ENCODE measurements at places on chromosomes 1 and 21. TPM values are rescaled to one million over a fixed set of nuclear protein-coding genes. Genes with fewer than 3 reads are reported as not detected.

- no peak for DNase-seq
These were observed 48.4 kb upstream of the COA6 start for GRCh38 chr1:234324821-234325220.

LGR6 gene
- 0.78 TPM for total RNA-seq

GRCh38 chr1:111214884-111215283 is 12.6 kb upstream of the CHI3L2 start:
- no peak for DNase-seq

DNA sequence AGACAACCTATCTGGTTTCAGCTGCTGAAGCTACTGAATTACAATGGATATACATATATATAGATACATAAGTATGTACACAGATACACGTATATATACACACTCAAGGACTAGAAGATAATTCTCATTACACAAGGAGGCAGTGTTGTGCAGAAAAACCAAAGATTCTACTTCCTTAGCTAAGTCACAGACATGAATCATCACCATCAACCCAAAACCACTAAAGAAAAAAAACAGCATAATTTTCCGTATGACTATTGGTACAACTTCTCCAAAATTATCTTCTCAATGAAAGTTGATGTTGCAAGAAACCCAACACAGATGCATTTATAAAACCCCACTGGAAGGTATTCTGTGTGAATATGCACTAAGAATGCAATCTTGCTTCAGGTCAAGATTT is 36.8 kb upstream of the RPF1 start:
- peak; percentile 68 for DNase-seq

GRCh38 chr1:61572046-61572445 is 152.9 kb downstream of the TM2D1 start:
- no peak for DNase-seq

GRCh38 chr1:23799570-23800399 is 769 bp downstream of the GALE start:
- peak; percentile 65 for DNase-seq

GRCh38 chr1:24970926-24971875 is 41.1 kb upstream of the RUNX3 start:
- no peak for DNase-seq

DNA sequence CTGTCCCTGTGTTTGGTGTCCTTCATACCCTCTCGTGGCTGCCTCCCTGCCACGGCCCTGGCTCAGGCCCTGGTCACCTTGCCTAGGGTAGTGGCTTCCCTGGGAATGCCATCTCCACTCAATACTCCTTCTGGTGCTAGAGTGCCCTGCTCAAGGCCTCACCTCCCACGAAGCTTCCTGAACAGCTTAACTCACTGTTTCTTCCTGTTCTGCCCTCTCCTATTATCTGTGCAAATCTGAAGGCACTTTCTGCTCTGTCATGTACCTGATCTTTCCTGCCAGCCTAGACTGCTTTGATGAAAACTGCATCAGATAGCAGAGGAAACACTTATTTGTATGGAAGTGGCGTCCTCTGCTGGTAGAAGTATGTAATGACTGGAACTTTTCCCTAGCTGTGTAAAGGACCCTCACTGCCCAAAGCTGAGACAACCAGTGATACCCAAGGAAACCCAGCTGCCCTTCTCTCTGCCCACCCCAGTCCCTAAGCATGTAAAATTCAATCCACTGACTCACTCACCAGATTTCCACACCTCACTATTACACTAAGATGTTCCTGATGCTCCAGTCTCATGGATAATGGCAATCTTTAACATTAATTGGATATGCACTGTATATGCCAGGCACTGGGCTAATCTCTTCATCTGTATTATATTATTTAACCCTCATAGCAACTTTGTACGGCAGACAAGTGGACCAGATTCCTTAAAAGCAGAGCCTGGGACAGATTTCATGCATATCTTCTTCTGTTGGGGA is 36.2 kb upstream of the BTG2 start:
- DNase-seq, result no peak

DNA sequence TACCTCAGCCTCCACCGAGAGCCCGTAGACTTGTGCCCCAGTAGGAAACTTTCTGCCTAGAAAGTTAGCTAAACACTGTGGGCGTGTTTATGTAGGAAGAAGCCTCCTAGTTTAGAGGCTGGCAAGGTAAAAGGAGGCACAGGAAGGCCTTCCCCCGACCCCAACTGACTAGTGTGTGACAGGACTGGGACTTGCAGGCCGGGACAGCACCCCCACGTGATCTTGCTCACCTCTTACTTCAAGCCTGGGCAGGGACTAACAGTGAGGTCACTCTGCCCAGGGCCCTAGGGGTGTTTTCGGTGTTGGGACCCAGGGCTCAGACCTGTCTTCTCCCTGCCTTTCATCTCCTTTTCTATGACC is 392 bp upstream of the TAGLN2 start:
- peak; percentile 92 for DNase-seq

SLFNL1 gene
- 0.03 TPM for total RNA-seq

GUCA2A gene
- total RNA-seq, result not detected

DNA sequence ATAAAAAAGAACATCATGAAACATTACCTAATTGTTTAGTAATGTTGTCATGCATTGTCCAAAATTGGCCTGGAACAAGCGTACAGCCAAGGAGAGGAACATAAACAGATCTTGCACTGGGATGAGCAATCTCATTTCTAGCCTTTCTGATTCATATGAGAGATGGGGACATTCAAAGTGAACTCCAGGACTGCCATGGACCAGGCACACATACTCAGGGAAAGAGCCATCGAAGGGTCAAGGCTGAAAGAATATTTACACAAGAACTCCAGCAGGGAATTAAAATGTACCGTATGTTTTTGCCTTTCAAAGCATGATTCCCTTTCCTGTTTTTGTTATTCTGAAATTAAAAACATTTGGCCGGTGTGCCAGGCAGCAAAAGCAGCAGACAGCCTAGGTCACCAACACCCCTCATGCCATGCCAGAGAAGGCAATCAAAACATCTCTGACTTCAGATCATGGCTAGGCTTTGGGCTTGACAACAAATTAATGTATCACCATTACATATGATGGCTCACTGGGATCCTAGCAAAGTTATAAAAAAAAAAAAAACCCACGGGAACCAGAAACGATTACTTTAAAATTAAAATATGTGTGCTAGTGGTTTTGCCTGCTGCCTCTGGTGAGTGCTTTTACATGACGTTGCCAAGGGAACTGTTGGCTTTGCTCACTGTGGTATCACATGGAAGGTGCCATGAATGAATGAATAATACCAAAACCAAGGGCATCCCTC is 159.8 kb downstream of the TGFBR3 start:
- no peak for DNase-seq

DNA sequence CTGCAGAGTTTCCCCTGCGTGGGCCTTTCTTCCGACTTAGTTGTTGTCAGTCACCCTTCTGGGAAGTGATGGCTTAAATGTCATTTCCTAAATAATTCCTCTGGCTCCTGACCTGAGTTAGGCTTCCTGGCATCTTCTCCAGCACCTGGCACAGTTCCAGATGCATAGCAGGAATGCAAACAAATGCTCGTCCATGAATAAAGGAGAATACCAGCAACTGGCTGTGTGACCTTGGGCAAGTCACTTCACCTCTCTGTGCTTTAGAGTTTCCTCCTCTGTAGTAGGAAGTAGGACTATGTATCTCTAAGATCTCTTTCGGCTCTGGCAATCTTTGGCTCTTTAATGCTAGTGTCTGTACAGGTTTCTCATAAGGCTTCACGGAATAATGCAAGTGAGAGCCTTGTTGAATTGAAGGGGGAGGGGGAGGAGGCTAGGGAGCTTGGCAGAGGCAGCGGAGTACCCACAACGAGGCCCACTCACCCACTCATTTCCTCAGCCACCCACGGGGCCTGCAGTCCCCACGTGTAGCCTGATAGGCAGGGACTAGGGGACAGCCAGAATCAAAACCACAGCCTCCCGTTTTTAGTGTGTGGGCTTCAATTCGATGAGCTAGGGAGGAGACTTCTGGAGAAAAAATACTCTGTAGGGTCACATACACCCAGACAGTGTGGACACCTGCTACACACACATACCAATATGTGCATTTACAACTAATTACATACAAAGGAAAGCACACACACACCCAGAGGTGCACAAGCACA is 48.1 kb downstream of the TENT5C start:
- no peak for DNase-seq

RGS16 gene
- total RNA-seq, result 0.07 TPM

CFHR1 gene
- not detected for total RNA-seq

FMOD gene
- 0.54 TPM for total RNA-seq

DNA sequence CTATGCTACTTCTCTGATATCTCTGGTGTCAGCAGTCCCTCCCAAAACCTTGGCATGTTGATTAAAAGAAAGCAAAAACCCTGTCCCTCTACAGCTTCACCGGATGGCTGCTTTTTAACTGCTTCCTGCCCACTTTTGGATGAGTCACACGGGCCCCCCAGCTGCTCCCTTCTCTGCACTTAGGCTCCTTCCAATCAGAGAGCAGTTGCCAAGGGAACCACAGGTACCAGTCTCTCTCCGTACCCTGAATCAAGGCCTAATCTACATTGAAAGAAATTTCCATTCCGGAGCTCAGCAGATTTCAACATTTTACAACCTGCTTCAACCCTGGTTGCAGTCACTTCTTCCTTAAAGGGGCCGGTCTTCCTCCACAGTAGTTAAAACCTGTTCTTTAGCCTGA is 70.6 kb upstream of the GJB5 start:
- DNase-seq, result no peak

DNA sequence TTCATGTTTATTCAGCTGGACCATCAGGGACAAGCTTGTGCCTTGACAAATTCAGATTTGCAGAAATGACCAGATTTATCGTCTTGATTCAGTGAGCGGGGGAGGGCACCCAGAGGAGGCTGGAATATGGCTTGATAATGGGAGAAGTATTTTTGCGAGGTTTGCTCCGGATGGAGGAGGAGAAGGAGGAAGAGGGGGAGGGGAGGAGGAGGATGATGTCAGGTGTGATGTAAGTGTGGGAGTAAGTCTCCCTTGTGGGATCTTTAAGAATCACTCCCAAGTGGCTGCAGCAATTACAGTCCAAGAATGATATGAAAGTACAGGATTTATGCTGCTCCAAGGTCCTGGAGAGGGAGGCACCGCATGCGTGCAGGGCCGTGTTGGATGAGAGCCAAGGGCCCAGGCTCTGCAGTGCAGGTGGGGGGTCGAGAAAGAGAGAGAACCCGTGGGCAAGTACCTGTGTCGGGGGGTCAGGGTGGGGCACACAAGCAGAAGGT is 5.6 kb upstream of the ZNF496 start:
- no peak for DNase-seq

DNA sequence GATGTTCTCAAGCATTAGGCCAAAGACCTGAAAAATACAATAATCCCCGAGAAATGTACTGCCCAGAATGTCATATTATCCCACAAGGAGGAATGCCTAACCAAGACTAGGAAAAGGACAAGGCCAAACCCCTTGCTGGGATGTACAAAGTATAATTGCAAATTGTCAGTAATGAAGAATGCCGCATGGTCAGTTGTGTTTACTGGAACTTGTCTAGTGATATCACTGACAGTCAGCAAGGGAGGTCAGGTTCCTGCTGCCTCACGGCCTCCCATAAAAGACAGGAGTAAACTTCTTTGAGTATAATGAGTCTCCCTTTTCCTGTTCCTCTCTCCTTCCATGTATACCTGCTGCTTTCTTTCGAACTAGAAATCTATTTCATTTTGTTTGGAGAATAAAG is 222.8 kb downstream of the RHOU start:
- no peak for DNase-seq

DNA sequence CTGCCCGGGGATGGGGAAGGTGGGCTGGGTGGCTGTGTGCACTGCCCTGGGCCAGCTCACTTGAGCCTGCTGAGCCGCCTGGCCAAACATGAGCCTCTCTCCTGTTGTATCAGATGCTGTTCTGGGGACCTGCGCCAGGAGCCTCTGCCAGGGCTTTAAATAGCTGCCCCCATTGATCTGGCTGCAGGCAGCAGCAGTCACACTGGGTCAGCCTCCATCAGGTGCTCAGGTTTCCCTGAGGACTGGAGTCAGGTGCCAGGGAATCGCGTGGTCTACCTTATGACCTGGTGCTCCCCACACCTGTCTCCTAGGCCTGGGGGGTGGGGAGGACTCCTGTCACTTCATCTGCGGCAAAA is 700 bp upstream of the CCDC28B start:
- DNase-seq, result no peak

DNA sequence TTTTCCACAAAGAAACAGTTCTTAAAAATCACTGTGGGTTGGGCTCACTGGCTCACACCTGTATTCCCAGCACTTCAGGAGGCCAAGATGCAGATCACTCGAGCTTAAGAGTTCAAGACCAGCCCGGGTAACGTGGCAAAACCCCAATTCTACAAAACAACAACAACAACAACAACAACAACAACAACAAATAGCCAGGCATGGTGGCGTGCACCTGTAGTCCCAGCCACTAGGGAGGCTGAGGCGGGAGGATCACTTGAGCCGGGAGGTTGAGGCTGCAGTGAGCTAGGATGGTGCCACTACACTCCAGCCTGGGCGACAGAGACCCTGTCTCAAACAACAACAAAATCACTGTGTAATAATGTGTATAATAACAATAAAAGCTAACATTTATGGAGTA is 40.8 kb downstream of the CDCP2 start:
- no peak for DNase-seq

NIBAN1 gene
- total RNA-seq, result 28.2 TPM

RBP7 gene
- 6.7 TPM for total RNA-seq

PLCH2 gene
- total RNA-seq, result 132 TPM

- no peak for DNase-seq
These were observed 57.2 kb downstream of the AGPAT3 start for GRCh38 chr21:43921979-43922945.

GRCh38 chr1:117634631-117635030 is 28.8 kb downstream of the TENT5C start:
- DNase-seq, result no peak

- no peak for DNase-seq
These were observed 31.1 kb downstream of the TMEM51 start for GRCh38 chr1:15184436-15185241.

DNA sequence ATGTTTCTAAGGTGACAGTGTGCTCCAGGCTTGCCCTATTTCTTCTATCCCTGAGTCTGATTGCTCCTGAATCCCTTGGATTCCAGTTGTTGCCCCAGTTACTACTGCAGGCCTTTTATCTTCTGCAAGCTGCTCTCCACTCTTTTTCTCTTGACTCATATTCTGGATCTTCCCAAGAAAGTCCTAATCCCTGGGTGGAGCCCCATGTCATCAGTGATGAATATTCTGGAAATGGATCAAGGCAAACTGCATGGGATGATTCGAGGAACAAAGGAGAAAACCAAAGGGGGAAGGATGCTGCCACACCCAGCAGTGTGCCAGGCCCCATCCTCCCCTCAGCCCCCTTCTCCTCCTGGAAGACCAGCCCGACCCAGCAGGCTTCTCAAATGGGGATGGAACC is 63.3 kb upstream of the ATP2B4 start:
- DNase-seq, result no peak

- DNase-seq, result no peak
These were observed 774 bp upstream of the ANGPTL7 start for GRCh38 chr1:11188381-11188780.

BNIPL gene
- total RNA-seq, result 0.60 TPM

- no peak for DNase-seq
These were observed 138.0 kb downstream of the DHRS3 start for GRCh38 chr1:12480041-12480440.
